COLO829 (cell line): ENCODE measurements at places on chromosomes 4 and X.

DNA sequence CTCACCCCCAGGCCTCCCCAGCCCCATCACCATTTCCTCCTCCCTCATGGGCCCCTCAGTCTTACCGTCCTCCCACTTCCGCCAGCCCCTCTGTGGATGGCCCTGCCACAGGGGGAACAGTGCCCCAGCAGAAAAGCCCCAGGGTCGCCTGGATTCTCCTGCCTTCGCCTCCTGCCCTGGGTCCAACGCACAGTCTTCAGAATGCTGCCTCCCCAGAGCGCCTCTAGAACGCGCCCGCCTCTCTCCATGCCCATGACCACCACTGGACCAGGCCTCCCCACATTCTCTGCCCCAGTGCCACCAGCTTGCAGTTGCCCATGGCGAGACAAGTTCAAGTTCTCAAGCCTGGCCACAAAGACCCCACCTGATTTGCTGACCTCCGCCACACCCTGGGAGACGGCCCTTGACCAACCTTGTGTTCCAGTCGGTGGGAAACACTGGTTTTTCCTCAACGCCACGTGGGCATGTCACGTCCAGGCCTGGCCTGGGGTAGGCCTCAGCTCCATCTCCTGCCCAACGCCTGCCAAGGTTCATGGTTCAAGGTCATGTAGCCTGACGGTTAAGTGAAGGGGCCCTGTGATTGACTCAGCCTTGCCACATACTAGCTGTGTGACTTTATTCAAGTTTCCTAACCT, 634 bp upstream of the PLXNB3 start:
- no peak for DNase-seq

- DNase-seq, result no peak
Measured at GRCh38 chr4:3372933-3373465, 68.8 kb upstream of the HGFAC start.

DNA sequence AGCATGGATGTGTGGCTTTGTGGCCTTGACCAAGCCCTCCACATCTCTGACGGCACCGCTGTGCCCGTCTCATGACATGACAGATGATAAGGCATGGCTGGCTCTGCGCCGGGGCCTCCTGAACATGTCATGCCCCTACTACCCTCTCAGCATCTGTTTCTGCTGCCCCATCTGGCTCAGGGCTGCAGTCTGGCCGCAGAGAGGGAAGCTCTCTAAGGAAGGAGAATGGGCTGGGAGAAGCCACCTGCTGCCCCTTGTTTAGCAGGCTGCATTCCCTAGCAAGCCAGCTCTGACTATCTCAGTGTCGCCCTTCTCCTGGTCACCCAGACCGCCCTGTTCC, 7.2 kb downstream of the ZNF185 start:
- no peak for DNase-seq

DNA sequence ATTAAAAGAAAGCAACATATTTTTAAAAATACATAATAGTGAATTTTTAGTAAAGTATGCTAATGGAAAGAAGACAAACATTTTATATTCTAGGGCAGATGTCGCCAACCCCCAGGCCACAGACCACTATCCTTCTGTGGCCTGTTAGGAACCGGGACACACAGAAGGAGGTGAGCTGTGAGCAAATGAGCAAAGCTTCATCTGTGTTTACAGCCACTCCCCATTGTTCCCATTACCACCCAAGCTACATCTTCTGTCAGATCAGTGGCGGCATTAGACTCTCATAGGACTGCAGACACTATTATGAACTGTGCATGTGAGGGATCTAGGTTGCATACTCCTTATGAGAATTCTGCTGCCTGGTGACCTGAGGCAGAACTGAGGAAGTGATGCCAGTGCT, 37.0 kb upstream of the FAT4 start:
- DNase-seq, result no peak

DNA sequence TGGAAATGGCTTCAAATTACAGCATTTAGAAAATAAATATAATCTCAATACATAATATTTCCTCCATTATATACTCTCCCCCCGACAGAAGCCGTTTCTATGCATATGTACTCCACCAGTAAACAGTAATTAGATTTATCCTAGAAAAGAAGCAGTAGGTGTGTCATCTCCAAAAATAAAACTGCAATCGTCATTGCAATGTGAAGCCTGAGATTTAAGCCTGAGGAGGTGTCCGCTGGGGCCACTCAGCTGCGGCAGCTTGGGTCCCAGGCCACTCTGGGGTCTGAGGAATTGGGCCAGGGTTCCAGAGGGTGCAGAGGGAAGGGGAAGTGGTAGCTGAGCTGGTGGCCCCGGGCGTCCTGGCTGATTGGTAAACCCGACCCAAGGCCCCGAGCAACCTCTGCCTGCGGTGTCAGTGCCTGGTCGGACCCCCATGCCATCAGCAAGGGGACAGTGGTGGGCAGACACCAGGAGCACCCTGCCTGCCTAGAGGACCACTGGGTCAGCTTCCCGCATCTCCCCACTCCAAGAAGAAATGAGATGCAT, 7.8 kb upstream of the MXD4 start:
- no peak for DNase-seq

GRCh38 chrX:331151-331824, 12.7 kb upstream of the GTPBP6 start:
- no peak for DNase-seq

GRCh38 chr4:164779811-164780216, 25.9 kb downstream of the SMIM31 start:
- peak; percentile 53 for DNase-seq

- peak; percentile 34 for DNase-seq
Measured at GRCh38 chrX:38664285-38664684, 102.9 kb downstream of the TSPAN7 start.

- DNase-seq, result no peak
Measured at GRCh38 chrX:72371405-72371804, 65.7 kb upstream of the CITED1 start.

GRCh38 chr4:157550028-157550427, 329.5 kb downstream of the GRIA2 start:
- DNase-seq, result no peak

DNA sequence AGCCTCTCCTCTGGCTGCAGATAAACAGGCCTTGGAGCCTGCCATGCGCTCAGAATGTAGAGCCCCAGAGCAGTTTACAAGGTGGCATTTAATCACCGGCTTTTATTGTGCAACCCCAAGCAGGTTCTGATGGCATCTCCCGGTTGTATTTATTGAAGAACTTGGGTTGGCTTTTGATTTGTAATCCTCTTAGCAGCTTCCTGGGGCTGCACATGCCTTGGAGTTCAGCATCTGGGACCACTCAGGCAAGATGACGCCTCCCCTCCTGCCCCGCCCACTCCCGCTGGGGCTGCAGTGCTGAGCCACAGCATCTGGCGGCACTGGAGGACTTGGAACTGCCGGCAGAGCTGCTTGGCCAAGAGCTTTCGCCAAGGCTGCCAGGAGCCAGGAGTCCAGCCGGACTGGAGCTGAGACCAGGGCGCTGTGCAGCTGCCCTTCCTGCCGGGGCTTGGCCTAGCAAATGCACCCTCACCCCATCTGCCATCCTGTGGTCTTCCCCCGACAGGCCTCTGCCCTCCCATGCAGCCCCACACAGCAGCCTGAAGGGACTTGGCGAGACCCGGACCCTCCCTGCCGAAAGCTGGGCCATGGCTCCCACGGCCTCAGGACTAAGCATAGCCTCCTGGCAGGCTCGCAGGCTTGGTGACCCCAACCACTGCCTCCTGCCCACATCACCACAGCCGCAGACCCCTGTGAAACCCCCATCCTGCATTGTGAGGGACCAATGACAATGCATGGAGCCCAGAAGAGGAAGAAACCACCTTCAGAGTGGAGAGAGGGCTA, 5.4 kb downstream of the HTRA3 start:
- no peak for DNase-seq

- DNase-seq, result no peak
Measured at GRCh38 chrX:14697451-14697850, 168.1 kb downstream of the GLRA2 start.
